ENCODE measurements at places on chromosomes 16 and 17. TPM values are rescaled to one million over a fixed set of nuclear protein-coding genes. Genes with fewer than 3 reads are reported as not detected.

GRCh38 chr17:39447561-39447960, 3.5 kb downstream of the MED1 start:
- DNase-seq = no peak

DNA sequence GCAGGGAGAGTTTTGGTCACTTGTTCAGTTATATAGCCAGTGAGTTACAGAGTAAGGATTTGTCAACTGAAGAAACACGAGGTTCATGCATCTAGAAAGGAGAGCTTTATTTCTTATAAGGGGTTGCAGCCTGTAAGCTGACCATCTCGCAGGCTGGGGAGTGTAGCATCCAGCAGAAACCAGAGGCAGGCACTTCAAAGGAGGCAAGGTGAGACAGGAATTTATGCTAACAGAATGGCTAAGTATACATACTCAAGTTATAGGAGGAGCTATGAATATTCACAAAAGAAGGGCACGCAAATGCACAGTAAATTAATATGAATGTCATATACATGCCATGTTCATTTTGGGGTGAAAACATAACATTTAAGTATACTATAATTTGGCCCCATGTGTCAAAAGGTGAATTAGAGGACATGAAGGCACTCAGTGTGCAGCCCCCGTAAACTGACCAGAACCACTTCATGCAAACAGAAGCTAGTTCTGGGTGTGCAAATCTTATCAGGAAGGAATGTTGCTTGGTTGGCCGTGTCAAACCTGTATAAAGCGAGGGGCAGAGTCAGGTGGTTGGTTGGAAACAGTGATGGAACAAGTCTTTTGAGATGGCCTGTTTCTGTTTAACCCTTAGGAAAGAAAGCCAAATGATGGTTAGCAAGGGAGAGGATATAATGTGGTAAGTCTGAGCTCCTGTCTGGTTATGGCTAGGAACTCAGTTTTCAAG, 97.0 kb downstream of the GRIN2A start:
- no peak for DNase-seq

The CLDN9 gene
- total RNA-seq = 2.0 TPM

The SLC5A11 gene
- total RNA-seq = not detected

- DNase-seq = peak; percentile 41
Observed at GRCh38 chr16:87407511-87408112, 15.5 kb downstream of the MAP1LC3B start.

GRCh38 chr17:40625311-40625710, 22.3 kb downstream of the SMARCE1 start:
- no peak for DNase-seq

DNA sequence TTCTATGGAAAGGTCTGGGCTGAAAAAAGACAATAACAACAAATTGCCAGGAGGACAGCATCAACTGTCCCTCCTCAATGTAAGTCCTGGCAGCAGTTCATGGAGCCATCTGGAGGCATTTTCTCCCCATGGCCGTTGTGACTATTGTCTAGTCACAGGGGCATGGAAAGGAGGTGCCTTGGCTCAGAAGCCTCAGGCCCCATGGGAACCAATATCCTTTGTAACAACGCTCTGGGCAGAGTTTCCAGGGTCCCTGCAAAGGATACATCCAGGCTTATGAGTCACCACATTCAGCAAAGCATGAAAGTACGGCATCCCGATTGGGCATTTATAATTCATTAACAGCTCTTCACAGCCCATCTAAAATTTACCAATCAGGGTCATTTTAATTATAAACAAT, 85.2 kb downstream of the GLG1 start:
- peak; percentile 29 for DNase-seq

DNA sequence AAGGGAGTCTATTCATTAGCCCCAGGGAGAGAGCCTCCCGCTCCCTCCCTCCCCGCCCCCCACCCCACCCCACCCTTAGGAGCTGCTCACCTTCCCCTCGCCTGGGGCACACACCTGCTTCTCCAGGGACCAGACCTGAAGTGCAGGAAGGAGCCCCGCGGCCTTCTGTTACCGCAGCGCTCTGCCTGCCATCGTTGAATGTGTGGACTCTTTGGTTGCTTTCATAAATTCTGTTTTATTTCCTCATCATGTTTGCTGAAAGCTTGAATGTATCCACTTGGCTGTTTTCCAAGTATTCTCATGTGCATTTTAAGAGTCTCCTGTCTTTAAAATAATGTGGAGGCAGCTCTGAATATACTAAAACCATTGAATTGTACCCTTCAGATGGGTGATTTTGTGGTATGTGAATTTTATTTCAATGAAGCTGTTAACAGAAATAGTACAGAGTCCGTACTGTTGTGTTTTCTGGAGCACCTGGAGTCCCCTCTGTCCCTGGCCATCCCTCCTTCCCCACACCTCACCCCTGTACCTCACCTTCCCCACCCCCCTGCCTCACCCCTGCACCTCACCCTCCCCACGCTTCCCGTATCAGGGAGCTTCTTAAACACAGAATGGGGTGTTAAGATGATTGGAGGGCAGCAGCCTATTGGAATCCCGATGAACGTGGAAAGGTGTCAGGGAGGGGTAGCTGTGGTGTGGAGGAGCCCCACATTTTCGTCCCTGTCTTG, 25.5 kb downstream of the RAB11FIP3 start:
- DNase-seq = no peak

The ZNF785 gene
- total RNA-seq = 4.0 TPM

- DNase-seq = no peak
Observed at GRCh38 chr17:59160157-59161025, 4.8 kb downstream of the PRR11 start.

DNA sequence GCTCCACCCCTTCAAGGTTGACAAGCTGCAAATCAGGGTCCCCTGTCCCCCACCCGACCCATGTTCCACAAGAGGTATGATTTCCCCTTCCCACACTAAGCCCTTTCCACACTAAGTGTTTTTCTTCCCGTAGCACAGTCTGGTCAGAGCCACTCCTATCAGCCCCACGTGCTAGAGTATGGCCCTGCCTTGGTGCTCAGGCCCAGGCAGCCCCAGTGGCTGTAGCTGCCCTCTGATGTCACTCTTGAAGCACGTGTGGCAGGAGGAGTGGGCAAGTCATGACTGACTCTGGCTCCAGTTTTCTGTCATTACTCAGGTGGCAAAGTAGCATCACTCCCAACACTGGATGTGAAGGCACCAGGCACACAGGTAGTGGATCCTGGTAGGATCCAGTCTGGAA, 35.4 kb upstream of the ERN1 start:
- DNase-seq = no peak

GRCh38 chr17:41215681-41216080, 10.8 kb upstream of the KRTAP9-2 start:
- no peak for DNase-seq

DNA sequence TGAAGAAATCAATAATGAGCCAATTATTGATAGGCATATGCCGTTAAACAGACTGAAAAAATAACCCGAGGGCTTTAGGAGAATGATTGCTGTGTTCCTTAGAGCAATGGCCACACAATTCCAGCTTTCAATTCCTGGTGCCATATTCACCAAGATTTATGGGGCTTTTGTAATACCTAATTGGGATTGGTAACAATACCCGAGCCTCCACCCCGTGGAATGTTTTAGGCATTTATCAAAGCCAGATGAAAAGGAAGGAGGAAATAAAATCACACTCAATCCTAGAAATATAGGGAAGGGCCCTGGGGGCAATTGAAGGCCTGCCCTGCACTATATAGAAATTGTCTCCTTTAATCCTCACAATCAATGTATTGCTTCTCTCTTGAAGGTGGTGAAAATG, 42.1 kb upstream of the MLYCD start:
- no peak for DNase-seq

The FA2H gene
- not detected for total RNA-seq

- no peak for DNase-seq
Observed at GRCh38 chr16:56989988-56990387, 631 bp downstream of the NLRC5 start.

DNA sequence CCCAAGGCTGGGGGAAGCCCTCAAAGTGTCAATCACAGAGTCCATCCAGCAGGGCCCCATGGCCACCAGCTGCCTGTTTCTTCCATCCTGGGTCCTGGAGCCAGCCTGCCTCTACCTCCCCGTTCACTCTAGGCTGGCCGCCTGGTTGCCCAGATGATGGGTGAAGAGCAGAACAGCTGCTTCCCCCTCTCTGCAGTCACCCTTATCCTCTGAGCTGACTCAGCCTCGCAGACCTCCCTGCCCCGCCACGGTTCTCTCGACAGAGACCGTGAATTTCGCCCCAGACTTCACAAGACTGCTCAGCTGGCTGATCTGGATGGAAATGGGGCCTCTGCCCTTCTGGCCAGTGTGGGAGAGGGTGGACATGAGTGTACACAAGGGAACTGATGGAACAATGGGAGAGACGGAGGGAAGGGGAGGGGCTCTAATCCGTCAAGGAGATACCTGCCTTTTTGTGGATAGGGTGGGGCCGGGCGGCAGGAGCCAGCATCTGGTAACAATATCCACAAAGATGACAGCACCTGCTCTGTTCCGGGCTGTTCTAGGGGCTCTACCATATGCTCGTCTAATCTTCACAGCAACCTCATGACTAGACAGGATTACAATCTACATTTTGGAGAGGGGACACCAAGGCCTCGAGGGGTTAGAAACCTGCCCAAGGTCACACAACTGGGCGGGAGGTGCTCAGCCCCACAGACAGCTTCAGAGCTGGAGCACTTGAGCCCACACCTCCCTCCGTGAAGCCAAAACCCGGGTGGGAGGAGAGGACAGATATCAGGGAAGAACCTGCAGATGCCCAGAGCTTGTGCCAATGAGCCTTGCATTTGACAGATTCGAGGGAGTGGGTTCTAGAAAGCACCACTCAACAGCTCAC, 136.0 kb downstream of the SDK2 start:
- no peak for DNase-seq

GRCh38 chr16:48115299-48115698, 40.5 kb downstream of the ABCC12 start:
- DNase-seq = no peak

DNA sequence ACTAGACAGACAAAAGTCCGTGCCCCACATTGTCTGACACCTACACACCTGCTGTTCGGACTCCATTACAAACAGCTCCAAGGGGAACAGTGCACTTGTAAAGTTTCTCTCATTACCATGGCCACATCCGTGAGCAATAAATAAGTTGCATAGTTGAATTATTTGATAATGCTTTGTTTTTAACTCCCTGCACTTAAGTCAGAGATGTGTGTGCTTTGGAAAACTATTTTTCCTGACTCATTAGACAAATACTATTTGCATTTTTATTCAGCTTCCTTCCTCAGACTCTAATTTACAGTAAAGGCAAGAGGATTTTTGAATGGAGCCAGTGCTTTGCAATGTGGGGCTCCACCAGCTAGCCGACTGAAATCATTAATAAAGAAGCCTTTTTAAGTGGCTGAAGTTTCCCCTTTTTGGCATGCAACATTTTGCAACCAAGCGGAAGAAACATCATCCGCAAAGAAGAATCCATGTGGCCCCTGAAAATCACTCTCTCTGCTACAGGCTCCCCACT, 6.5 kb upstream of the CCL2 start:
- DNase-seq = no peak
